Stimulated activated CD4-positive, alpha-beta T cell treated with anti-CD3 and anti-CD28 coated beads, Interleukin-1b, Interleukin-23, amount 100 ng/mL, for 1 hour (primary cell): ENCODE measurements at places on chromosomes 12 and 14.

- no peak for DNase-seq
Measured at GRCh38 chr12:5521456-5522325, 89.8 kb downstream of the NTF3 start.

DNA sequence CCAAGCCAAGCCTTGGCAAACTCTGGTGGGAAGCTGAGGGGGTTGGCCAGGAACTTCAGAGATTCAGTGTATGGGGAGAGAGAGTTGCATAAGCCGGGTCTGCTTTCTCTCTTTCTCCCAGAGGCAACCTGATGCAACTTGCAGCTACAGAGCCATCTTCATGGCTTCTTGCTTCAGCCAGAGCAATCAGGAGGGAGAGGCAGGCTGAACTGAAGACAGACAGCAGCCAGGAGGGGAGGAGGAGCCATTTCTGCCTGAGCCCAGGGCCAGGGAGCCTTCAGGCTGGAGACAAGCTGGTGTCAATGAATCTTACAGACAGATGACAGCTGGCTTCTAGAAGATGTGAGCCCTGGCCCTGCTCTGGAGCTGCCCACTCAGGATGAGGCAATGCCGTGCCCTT, 18.7 kb downstream of the NPC2 start:
- DNase-seq, result no peak

DNA sequence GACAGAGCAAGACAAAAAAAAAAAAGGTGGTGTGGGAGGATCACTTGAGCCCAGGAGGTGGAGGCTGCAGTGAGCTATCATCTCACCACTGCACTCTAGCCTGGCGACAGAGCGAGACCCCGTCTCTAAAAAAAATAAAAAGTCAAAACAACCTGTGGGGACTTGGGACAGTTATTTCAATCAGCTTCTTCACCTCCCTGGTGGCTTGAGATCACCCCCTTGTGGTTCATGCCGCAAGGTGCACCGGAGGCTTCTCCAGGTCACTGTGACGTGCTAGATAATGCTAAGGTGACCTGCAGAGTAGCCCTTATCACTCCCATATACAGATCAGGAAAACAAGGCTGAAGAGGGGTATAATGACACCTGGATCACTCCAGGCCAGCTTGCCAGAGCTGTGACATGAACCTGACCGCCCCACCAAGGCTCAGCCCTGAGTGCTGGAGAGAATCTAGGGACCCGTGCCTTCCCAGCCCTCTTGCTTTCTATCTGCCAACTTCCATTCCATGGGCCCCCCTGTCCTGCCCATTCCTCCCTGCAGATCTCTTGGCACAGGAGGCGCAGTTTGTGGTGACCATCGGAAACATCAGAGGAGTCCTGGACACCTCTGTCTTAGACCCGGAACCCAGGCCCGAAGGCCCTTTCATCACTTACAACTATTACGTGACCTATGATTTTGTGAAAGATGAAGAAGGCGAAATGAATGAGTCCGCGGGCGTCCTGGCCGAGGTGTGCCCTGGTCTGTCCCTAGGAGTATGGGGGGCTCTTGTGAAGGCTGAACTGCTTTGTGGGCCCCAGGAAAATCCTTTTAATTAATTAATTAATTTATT, 8.1 kb downstream of the LRRC43 start:
- DNase-seq, result peak; percentile 36

GRCh38 chr12:76030341-76031080, 1.1 kb downstream of the PHLDA1 start:
- no peak for DNase-seq

DNA sequence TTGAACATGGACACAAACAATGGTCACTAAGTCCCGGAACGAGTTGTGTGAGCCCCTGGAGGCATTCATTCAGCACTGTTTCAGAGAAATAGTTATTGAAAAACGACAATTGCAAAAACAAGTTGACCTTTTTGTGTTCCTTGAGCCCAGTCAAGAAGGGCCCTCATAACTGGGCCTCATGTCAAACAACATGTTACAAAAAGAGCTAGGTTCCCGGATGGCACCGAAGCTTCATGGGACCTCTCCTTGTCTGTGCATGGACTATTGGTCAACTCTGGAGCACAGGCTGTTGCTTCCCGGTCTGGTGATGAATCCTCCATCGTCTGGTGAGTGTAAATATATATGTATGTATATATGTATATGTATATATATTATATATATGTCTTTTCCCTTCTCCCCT, 176.6 kb downstream of the ALG10 start:
- DNase-seq, result no peak

GRCh38 chr12:76952995-76953394, 74.2 kb upstream of the CSRP2 start:
- DNase-seq, result no peak

DNA sequence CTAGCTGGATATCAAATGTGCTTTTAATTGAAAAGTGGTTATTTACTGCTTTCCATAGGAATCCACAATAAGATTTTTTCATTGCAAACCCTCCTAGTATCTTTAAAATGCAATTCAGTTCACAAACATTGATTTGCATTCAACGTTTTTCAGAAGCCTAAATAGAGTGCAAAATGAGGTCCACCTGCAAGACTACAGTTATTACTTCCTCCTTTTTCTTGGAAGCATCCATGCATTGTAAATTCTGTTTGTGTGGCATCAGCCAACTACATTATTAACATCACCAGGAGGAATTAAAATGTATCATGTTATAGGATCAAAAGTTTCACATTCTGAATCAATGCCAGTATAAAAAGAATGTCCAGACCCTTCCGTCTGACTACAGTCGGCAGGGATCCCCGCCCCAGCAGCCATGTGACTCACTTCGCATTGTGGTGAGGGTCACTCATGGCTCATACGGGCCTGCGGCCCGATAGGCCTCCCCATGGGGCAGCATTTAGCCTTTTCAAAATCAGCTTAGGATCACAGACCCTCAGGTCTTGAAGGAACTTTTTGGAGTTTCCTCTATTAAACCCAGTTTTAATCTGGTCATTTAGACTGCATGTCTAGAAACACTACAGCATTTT, 46.3 kb downstream of the NTF3 start:
- no peak for DNase-seq

- DNase-seq, result no peak
Measured at GRCh38 chr14:66330228-66330627, 155.9 kb upstream of the CCDC196 start.
